Activated T-helper 1 cell treated with anti-CD3 and anti-CD28 coated beads, Interleukin-2, amount 50 U/mL, for 16 hours (primary cell): ENCODE measurements at places on chromosomes 12 and 14.

- no peak for DNase-seq
These were observed 6.1 kb downstream of the ABCB9 start for GRCh38 chr12:122960193-122960569.

DNA sequence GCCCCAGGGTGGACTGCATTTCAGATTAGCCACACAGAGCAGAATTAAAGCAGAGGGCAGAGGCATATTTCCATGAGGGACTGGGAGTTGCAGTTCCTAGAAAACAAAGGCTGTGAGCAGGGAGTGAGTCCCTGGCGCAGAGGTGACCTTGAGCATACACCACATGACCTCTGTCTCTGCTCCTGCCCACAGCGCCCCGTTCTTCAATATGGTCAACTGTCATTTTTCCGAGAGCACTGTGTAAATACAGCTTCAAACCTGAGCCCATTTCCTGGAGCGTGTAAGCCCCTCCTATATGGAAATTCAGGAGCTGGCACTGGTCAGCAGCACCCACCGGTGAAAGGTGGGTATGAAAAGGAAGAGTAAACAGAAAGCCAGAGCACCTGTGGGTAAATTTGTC lies 192.2 kb upstream of the PELI2 start:
- no peak for DNase-seq

DNA sequence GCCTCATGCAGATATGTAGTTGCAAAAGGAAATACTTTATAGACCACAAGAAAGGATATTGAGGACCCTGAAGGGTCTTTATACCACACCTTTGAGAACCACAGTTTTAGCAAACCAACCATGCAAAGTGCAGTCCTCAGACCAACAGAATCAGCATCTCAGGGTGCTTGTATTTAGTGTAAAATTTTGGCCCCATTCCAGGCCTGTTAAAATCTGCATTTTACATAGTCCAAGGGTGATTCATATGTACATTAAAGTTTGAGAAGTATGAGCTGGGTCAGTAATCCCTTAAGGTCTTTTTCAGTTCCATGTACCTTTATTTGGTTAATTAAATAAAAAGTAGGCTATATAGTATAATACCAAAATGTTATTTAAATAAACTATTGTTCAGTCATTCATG lies 91.2 kb downstream of the WNK1 start:
- DNase-seq: no peak

DNA sequence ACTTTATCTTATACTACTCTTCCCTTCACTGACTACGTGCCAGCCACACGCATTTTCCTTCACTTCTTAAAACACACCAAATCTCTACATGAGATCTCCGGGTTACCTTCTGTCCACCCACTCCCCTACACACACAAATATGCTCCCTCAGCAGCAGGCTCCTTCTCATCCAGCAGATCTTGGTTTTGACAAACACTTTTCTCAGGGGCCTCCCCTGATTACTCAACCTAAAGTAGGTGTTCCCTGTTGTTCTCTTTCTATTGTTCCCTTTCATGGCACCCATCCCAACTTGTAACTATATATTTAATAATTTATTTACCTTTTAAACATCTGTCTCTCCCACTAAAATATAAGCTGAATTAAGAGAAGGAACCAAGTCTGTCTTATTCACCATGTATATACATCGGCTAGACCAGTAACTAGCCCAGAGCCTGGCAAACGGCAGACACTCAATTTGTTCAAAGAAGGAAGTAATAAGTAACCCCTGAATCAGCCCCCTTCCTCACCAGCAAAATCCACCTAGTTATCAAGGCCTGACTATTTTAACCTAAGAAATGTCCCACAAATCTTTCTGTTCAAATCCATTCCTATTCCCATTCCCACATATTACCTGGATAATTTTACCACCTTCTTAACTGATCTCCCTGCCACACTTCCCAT lies 2.7 kb downstream of the C2CD5 start:
- DNase-seq: no peak

- DNase-seq: no peak
These were observed 28.1 kb downstream of the MSRB3 start for GRCh38 chr12:65306366-65307168.

DNA sequence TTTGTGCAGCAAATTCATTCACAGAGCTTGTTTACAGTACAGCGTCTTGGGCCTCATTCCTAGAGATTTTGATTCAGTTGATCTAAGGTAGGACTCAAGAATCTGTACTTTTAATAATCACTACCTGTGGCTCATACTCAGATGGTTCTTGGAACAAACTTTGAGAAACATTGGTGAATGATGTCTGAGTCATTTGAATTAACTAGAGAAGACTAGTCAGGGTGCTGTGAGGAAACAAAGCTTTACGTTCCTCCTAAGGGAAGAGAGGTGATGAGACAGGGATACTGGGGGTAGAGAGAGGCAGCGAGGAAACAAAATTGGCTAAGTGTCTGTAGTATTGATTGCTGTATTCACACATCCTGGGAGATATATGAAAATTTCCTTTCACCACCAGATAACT lies 109.4 kb downstream of the SLC15A5 start:
- no peak for DNase-seq

GRCh38 chr12:5295151-5295550 lies 136.8 kb upstream of the NTF3 start:
- DNase-seq: no peak

GRCh38 chr12:15216036-15216889 lies 5.0 kb downstream of the RERG start:
- no peak for DNase-seq

GRCh38 chr14:89041257-89041582 lies 216.8 kb downstream of the TTC8 start:
- DNase-seq: no peak
